ENCODE measurements at places on chromosomes 11 and 22.

GRCh38 chr22:48097723-48098122 is 1335.3 kb downstream of the TBC1D22A start:
- DNase-seq: no peak

- no peak for DNase-seq
These were observed 4.0 kb downstream of the GUCD1 start for GRCh38 chr22:24550902-24551435.

DNA sequence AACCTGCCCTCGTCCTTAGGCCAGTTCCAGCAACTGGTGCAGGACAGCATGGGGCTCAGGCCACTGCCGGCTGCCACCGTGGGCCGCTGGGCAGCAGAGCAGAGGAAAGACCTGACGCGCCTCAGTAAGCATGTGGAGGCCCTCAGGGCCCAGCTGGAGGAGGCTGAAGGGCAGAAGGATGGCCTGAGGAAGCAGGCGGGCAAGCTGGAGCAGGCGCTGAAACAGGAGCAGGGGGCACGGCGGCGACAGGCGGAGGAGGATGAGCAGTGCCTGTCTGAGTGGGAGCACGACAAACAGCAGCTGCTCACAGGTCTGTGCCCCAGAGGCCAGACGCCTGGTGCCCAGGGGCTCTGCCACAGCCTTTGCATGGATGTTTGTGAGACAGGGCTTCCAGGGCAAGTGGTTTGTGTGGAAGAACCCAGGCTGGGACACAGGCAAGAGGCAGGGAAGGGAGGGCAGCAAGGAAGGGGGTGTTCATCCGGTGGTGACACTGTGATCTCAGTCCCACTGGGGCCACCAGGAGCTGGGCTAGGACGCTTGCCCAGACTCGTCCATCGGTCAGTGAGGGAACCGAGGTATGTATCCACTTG is 13.9 kb downstream of the CCDC157 start:
- peak; percentile 42 for DNase-seq

GRCh38 chr11:60939855-60940254 is 12.1 kb downstream of the SLC15A3 start:
- no peak for DNase-seq

DNA sequence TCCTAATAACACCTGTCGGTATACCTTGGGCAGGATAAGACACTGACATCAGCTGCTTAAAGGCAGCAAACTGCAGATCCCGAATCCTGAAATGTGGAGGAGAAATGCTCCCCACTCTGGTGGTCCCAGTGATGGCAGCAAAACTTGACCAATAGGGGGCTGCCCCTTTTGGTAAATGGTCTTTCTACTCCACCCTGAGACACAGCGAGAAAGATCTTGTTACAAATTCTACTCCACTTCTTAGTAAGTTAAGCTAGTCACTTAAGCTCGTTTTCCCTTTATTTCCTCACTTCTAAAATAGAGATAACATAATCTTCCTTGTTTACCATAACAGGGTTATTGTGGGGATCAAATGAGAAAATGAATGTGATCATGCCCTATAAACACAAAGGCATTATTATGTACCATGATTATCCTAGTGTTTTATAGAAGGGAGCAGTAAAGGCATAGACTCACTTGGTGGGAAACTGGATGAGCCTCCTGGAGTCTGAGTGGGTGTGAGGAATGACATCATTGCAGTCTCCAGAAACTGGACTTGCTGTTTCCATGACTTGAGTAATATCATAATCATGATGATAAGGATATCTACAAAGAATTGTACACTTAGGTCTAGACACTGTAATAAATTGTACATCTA is 50.9 kb downstream of the ENDOD1 start:
- DNase-seq: no peak
